ENCODE measurements at places on chromosomes 5 and 9.
A peak's percentile ranks its signal among the peaks of the same experiment; 100 is the strongest.

GRCh38 chr9:135978642-135979546 is 17.7 kb upstream of the UBAC1 start:
- DNase-seq = no peak

GRCh38 chr5:154761046-154761736 is 6.0 kb downstream of the LARP1 start:
- DNase-seq = no peak

DNA sequence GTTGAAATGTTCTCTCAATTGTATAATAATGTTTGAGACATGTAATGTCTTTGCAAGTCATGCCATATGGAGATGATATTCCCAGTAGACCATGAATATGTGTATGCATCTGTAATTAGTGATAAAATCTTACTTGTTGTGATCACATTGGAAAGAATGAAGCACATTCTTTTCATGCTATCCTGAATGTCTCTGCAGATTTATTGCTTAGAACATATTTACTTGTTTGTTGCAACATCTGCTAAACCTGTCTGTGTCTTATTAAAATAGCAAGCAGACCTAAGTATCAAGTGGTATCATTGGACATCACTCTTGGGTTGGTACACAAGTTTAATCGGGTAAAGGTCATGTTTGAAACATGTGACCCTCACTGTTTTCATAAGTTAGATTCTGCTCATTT is 265.5 kb upstream of the CD180 start:
- DNase-seq = no peak

GRCh38 chr5:79346420-79346824 is 110.5 kb downstream of the JMY start:
- peak; percentile 57 for DNase-seq

DNA sequence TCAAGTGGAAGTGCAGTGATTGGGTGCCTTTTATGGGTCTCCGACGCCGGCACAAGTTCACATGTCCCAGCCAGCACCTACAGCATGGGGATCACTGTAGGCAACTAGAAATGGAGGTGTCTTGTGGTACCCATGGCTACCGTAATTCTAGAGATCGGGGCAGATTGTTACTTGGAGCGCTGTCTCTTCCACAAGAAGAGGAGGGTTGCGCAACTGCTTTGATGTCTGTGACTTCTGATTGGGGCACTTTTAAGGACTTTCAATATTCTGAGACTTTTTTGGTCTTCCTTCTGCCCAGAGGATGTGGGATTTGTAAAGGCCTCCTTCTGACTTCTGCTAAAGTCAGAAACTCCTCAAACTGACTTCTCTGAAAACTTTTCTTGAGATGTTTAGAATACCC is 41.9 kb downstream of the GLRX start:
- no peak for DNase-seq

DNA sequence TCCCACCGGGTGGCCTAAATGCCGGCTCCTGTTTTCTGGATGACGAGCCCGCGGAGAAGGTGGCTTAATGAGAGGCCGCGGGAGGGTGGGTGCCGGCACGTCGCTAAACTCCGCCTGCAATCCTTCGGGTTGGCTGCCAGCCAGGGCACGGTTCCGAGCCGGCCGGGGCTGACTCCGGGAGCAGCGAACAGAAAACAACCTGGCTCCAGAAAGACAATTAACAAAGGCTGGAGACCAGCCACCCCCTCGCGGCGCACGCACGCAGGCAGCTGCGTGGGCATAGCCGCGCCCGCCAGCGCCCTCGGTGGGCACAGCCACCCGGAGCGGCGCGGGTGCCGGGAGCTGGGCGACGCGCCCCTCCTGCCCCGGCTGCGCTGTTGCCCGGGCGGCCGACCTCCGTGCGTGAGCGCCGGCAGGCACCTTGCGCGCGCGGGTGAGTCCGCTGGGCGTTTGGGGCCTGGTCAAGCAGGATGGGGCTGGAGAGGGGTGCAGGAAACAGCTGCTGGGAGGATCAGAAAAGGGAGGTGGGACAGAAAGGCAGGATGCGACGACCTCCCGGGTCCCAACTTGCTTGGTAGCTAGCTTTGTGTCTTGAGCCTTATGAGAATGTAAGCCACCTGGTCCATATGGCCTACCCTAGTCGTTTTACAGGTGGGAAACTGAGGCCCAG is at the start of gene ARHGEF37:
Gene ARHGEF37 (plus strand): TSS at position 307 of the 670 bp plus-strand sequence. CDS start 16,272 bp downstream, outside the sequence.
- DNase-seq = no peak

GRCh38 chr5:158755986-158756385 is 343.7 kb downstream of the EBF1 start:
- DNase-seq = no peak

GRCh38 chr9:110116543-110116885 is 91.4 kb downstream of the C9orf152 start:
- DNase-seq = peak; percentile 58

GRCh38 chr9:17970277-17970676 is 391.4 kb downstream of the SH3GL2 start:
- no peak for DNase-seq

GRCh38 chr9:84283946-84284345 is 56.6 kb downstream of the SLC28A3 start:
- no peak for DNase-seq

GRCh38 chr9:90916147-90916734 is 114.6 kb downstream of the SYK start:
- DNase-seq = peak; percentile 35

- DNase-seq = no peak
These were observed 54.5 kb upstream of the GARNL3 start for GRCh38 chr9:127209948-127210640.

DNA sequence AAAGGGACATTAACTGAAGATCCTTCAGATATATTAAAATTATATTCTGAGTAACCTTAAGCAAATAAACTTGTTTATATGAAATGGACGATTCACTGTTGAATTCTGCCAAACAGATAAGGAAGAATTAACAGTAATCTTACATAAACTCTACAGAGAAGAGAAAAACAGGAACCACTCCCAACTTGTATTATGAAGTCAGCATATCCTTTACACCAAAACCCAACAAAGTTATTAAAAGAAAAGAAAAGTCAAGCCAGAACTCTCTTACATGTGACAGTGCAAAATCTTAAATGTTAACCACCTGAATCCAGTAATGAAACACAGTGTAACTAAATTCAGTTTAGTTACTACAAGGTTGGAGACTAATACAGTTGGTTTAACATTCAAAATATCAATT is 185.8 kb downstream of the DEPDC1B start:
- no peak for DNase-seq

GRCh38 chr5:179368126-179368805 is 23.0 kb upstream of the ADAMTS2 start:
- DNase-seq = no peak

- DNase-seq = peak; percentile 34
These were observed 125.3 kb downstream of the ST8SIA4 start for GRCh38 chr5:100777680-100778300.

GRCh38 chr5:56072863-56073766 is 78.4 kb upstream of the IL6ST start:
- DNase-seq = no peak

DNA sequence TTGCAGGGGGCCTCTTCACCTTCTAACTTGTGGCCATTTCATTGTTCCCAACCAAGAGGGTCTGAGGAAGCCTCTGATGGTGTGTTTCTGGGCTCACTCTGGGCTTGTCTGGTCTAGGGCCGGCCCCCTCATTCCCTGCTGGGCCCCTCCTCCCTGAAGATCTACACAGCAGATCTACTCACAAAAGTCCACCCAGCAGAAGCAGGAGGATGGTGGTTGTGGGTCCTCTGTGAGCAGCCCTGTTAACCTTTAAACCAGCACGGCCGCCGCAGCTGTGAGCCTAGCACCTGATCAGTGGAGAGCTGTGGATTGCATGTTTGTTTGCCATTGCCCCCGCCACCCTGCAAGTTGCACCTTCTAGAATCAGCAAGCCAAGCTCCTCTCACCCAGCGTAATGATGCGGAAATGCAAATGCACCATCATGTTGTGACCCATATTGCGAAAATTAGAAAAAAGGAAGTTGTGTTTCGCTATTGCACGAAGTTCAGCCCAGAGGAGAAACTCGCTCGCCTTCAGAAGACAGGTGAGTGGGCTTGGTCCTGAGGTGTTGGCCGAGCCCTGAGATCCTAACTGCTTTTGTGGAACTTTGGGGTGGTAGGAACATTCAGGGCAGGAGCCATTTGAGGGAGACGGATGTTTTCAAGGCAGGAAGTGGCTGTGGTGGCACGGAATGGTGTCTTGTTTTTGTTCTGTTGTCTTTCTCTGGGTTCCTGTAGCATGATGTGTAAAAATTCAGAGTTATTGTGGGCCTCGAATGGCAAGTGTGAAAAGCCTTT is 16.7 kb downstream of the FGD3 start:
- DNase-seq = no peak

DNA sequence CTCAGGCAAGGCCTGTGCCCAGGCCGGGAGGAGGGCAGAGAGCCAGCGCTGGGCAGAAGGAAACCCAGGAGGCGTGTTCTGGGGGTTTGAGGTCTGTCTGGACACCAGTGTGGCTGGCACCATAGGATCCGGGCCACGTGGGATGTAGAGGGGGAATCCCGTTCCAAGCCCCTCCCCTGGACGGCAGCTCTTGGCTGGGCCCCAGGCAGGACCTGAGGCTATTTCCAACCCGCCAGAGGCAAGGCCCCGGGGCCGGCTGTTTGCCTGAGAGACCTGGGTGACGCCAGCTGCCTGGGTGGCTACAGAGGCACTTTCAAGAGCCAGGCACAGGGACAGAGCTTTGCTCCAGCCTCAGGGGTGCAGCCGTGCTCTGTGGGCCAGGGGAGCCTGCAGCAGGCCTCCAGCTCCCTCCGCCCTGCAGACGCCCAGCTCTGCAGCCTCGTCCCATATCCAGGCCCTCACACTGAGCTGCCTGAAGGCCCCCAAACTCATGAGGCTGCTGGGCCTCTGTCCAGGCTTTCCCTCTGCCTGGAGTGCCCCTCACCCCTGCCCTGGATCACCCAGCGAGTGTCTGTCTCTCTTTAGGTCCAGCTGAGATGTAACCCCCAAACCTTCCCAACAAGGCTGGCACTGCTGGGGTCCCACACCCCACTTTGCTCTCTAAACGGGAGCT is 56.6 kb upstream of the EGFL7 start:
- no peak for DNase-seq

GRCh38 chr5:133396187-133396741 is 216.1 kb downstream of the FSTL4 start:
- DNase-seq = no peak

GRCh38 chr5:132013006-132013689 is 1.7 kb upstream of the ACSL6 start:
- no peak for DNase-seq

DNA sequence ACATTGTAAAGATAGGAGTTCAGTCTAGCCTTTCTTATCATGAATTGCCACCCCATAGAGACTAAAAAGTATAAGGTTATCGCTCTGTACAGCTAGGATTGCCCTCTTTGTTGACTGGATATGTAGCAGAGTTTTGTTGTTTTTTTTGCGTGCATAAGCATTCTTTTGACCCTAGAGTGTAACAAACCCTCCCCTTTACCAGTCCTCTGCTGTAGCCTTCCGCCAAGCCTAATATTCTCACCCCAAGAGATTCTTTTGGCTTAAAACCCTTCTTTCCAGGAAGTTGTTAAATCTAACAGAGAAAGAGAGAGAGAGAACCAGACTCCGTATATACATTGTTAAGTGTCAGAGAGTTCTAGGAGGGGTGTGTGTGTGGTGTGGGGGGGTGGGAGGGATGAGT is 113.9 kb downstream of the FGF1 start:
- DNase-seq = no peak

DNA sequence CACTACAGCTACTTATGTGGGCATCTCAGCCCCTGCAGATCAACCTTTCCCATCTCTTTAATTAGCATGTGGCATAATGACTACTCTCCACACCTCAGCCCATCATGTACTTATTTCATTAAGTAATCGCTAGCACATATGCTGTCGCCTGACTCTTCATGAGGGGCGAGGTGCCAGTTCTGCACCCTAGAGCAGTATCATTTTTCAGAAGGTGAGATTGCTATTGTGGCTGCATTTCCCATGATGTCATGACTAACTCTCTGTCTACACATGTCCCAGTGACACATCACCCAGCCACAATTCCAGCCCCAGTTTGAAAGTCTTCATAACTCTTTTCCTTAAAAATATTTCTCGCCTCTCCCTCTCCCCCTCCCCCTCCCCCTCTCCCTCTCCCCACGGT is 7.6 kb upstream of the F2RL1 start:
- peak; percentile 72 for DNase-seq

- DNase-seq = no peak
These were observed 1017.8 kb upstream of the CDH10 start for GRCh38 chr5:25662610-25663009.

DNA sequence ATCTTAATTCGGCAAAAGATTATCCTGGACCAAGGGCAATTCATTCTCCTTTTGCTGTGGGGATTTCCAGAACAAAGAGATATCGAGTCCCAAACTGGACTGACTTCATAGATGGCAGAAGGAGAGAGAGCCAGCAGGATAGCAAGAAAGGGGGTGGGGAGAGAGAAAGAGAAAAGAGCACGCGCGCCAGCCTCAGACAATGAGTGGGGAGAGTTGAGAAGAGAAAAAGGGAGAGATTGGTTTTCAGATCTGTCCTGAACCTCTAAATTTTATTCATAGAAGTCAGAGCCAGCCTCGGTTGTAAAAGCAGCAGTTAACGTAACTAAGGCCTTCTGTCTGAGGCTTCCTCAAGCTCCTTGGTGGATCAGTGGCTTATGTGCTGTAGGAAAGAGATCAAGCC is 55.3 kb upstream of the ALDH1B1 start:
- no peak for DNase-seq

DNA sequence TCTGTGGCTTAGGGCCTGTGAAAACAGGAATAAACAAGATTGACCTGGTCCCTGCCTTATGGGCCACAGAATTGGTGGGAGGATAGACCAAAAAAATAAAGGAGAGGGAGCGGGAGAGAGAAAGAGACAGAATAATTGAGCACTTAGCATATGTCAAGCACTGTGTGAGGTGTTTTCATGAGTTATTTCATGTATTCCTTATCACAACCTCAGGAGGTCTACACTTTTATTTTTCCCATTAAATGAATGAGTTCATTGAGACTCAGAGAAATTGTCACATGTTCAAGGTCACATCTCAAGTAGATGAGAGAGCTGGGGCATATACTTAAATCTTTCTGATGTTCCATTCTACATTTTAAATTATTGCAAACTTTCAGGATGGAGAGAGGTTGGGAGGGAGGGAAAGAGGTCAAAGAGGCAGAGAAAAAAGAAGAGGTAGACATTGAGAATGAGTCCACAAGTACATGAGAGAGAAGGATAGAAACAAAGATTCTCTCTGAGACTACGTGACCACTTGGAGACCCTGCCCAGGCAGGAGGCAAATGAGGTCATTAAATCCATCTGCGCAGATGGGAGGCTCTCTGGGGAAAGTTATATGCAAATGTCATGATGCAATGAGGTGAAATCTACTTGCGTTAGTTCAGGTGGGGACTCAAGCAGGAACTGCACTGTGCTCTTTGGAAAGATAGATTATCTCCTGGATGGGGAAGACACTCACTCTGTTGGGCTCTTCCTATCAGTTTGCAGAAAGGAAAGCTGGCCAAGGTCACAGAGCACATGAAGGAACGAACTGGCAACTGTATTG is 241.5 kb downstream of the PAPPA start:
- no peak for DNase-seq
